ENCODE measurements at places on chromosomes 2 and 18.

- DNase-seq: no peak
Measured at GRCh38 chr18:24362757-24363156, 34.9 kb downstream of the OSBPL1A start.

DNA sequence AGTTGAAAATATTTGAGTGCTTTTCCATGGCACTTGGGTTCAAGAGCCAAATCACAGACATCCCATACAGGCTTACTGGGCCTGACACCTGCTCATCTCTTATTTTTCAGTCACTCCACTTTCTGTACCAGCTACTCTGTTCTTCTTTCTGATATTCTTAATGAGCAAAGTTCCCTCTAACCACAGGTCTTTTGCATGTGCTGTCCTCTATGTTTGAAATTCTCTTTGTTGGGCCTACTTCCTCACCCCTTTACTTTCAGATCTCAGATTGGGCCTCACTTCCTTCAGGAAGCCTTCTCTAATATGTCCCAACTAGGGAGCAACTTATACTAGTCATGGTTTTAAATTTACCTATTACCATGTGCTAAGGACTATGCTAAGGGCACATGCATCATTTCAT, 81.8 kb upstream of the RBMS1 start:
- DNase-seq: no peak

DNA sequence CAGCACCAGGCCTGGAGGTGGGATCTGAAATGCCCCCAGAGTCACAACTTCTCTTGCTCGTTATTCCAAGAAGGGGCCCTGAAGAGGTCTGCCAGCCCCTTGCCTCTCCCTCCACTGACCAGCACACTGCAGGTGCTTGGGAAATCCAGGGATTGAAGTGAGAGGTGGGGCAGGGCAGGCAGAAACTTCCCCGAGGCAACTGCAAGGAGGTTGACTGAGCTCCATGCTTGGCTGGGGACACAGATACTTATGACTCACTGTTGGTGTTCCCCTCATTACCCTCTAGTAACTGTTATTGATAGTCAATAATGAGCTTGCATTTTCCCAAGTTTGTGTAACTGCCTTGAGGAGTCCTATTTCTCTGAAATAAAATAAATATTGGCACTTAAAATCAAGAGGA, 47.5 kb downstream of the MARCO start:
- DNase-seq: no peak

DNA sequence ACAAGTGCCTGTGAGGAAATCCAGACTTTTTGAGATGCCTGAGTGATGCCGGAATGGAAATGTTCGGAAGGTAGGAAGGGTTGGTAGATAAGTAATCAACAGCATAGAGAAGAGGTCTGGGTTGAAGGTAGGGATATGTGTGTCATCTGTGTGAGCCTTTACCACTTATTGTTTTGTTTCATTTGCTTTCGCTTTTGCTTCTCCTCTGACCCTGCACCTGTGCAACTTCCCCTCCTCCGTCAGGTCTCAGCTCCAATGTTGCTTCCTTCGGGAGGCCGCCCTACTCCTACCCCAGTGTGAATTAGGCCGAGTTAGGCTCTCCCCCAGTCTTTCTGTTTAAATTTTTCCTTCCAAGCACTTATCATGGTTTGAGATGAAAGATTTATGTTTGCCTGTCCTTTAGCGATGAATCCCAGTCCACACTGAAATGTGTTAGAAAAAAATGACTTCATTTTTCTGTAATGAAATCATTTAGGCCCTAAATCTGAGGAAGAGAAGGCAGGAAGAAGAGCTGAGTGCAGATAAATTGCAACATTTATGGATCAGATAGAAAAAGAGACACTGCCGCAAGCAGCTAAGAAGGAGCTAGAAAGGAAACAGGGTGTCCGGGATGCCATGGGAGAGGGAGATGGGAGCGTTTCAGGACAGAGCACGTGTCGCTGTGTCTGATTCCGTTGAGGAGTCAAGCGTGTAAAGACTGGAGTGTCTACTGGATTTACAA, 139.6 kb upstream of the PELI1 start:
- DNase-seq: peak; percentile 73
